ENCODE measurements at places on chromosomes 5 and 9.

GRCh38 chr5:59609501-59610265, 283.8 kb downstream of the PDE4D start:
- no peak for DNase-seq

DNA sequence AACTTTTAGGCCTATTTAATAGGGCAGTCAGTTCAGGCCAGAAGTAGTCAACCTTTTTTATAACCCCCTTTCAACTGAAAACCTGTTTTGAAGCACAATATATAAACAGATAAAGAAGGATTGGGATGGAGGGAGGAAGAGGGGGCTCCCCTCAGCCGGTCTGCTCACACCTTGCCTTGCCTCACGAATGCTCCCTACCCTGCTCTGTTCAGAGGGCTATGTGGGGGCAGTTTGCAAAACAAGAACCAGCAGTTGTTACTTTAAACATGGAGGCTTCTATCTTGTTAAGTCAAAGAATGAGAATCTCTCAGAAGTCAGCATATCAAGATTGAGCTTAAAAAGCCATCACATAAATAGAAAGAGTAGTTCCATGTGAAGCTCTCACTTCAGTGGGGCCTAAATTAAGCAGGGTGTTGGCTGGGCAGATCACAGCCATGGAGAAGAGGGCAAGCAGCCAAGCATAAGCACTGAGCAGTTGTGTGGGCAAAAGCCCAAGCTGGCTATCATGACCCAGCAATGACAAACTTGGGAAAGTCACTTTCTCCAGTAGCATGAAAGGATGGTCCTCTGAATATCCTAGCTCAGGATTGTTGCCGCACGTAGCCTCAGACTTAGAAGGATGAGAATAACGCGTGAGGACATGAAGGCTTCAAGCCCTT, 70.6 kb downstream of the ALDH1A1 start:
- DNase-seq = no peak

DNA sequence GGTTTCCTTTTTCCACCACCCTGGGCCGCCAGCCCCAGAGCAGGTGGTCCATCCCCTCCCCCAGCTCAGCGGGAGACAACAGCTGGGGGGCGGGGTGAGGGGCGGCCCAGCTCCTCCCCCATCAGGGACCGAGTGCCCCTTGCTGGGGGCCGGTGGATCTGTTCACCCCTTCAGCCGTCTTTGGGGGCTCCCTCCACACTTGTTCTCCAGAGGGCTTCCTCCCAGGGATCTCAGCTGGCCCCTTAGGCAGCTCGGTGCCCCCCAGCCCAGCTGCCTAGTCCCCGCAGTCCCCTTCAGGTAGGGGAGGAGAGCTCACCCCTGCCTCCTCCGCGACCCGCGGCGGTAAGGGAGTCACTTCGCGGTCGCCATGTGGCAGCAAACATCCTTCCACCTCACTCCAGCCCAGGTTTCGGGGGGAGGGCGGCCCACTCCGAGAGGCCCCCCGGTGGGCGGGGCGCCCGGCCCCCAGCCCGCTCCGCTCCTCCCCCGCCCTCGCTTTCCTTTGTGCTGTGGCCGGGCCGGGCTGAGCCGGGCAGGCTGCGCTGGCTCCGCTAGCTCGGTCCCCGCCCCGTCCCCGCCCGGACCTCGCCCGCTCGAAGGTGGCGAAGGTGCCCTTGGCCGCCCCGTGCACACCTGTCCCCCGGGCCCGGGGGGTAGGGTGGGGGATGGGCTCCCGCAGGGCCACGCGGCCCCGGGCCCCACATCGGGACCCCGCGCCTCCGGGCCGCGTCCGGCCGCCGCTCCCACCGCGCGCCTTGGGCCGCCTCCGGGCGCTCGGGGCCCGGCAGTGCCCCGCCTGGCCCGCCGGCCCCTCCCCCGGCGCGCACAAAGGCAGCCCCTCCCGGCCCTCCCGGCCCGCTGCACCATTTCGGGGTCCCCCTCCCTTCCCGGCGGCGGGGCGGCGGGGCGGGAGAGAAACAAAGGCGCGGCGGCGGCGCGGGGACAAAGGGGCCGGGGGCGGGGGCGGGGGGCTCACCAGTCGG, 683 bp downstream of the DBN1 start:
- DNase-seq = no peak

DNA sequence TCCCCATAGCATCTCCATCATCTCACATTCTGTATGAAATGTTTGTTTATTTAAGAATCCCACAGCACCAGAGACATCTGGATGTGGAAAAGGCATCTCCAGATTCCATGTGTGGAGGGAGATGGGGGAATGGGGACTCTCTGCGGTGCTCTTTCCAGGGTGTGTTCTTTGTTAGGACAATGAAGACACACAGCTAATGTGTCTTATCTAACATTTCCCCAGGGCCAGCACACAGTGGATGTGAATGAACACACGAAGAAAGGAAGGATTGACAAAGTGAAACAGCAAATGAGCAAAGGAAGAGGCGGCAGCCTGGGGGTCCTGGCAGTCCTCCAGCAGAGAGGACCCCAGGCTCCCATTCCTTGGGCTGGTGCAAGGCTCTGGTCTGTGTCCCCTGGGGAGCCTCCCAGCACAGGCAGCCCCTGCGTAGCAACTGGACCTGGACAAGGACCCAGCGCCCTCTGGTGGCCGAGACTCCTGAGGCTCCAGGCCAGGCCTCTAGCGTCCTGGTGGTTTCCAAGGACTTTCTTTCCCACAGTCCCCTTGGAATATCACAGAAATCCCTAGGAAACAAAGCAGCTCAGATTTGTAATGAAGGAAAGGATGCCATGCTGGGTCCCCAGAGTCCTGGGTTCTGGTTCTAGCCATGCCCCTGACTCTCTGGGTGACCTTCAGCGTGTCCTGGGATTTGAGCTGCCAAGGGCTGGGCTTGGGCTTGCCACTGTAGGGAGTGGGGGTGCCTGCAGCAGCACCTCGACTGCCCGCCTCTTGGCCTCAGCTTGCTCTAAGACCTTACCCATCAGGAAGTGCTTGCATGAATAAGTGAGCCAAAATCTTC, 3.5 kb upstream of the PDLIM7 start:
- peak; percentile 93 for DNase-seq

DNA sequence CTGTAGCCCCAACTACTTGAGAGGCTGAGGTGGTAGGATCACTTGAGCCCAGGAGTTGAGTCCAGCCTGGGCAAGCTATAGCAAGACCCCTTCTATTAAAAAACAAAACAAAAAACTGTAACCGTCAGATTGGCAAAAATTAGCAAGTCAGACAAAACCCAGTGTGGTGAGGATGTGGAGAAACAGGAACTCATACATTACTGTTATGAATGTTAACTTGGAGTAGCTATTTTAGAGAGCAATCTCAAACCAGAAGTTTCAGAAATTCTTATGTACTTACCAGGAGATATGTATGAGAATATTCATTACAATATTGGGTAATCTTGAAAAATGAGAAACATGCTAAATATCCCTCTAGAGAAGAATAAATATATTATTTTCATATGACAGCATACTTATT, 120.3 kb downstream of the INVS start:
- no peak for DNase-seq

- no peak for DNase-seq
Observed at GRCh38 chr9:79686381-79687130, 114.8 kb downstream of the TLE4 start.

DNA sequence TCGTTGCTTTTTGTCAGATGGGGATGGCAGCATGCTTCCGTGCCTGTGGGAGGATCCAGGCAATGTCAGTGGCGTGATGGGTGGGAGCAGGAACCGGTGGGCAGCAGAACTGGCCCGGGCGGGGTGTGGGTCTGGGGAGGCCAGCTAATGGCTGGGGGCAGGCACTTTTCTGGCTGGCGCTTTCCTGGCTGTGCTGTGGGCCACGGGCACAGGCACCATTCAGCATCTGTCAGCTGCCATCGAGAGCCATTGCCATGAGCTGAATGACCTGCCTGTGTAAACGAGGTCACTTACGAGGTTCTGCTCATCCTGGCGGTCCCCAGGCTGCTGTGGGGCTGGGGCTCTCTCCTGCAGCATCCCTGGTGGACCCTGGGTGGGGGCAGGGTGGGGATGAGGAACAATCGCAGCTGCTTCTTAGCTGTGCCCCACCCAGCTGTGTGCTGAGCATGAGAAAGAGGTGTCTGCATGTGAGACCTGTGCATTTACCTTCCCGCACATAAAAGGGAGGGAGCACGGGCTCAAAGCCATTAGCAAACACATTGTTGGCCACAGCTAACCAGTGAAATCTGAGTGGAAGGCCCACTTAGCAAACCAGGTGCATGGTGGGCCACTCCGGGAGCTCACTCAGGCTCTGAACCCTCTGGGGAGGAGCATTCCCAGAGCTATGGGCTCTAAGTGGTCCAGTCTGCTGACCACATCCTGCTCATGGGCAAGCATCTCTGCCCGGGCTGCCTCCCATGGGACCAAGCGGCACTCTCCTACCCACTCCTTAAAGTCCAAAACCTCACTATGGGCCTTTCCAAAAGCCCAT, 41.3 kb upstream of the OLFM1 start:
- DNase-seq = no peak

GRCh38 chr5:82669720-82670119, 391.6 kb upstream of the RPS23 start:
- no peak for DNase-seq

DNA sequence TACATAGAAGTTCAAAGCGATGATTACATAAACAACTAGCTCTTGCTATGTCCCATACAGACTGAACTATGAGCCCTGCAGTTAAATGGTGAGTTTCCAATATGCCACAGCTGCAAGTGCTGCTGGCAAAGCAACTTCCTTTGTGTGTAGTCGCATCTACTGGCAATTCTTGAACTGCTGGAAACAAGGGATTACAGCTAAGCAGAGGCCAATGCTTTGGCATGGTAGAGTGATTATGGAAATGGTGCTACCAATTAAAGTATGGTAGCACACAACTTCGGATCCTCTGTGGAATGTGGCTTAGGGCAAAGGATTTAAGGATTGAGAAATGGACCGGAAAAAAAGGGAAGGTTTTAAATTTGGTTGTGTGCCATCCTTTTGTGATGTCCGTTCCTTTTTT, 856.6 kb downstream of the MAT2B start:
- DNase-seq = no peak

GRCh38 chr9:117462861-117463260, 48.0 kb upstream of the ASTN2 start:
- no peak for DNase-seq

GRCh38 chr9:95508968-95509850, 7.6 kb downstream of the PTCH1 start:
- DNase-seq = peak; percentile 62

DNA sequence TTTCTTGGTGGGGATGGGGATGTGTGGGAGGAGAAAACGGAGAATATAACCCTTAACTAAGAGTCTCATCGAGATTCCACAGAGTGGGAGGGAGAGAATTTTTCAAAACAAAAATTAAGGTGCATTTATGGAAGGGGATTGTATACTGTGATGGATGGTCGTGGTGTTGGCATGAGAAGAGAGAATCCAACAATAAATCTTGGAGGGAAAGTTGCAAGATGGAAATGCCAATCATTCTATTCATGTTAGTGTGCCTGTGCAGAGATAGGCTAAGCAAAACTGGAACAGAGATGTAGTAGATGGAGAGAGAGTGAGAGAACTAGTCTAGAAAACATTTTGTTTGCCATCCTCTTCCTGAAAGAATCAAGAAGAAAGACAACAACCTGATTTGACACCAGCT, 613.1 kb downstream of the EBF1 start:
- no peak for DNase-seq

DNA sequence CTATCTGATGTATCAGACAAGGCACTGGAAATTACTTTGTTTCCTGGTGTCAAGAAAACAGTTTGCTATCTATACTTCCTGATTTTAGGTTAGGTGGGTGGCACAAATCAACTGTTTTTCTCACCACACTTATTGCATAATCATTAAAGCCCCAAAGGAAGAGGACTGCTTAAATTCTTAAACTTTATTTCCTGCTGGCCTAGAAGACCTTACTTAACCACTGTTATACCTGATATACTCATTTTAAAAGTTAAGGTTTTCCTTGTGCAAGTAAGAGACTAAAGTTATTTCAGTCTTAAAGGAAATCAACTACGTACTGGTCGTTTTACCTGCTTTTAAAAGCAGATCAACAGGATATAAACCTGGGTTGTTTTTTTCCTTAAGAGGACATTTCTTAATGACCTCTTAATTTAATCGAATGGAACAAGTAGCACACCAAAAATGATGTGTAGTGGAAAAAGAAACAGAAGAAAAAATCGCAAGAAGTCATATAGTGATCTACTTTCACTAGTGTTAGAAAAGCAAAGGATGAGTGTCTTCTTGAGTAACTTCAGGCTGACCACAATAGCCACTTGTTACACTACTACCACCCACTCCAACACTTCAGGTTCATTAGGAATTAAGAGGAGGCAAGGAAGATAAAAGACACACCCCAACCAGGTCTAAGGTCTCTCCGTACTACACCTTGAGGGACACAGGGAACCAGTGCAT, 974 bp downstream of the CLINT1 start:
- DNase-seq = no peak
